ENCODE measurements at places on chromosomes 5 and 9.

DNA sequence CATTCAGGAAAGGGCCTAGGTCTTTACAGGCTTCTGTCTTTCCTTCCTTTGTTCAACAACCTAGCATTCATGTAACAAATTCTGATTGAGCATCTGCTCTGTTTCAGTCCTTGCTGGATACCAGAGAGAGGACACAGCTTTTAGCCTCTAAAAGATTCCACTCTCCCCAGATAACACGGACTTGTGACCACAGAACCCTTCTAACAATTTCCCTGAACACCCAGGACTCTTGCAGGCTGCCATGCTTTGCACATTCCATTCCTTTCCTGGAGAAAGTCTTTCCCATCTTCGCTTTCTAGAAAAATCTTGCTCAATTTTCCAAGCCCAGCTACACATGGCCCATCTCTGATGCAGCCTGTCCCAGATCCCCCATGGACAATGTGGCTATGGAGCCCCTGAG, 310.9 kb downstream of the ACTL7B start:
- H3K4me3 ChIP-seq: no peak overlapping the region
- H3K36me3 ChIP-seq: no peaks in the 10 kb centered on the region
- no peak for DNase-seq
- no peaks in the 10 kb centered on the region for H3K27me3 ChIP-seq
- no peaks in the 10 kb centered on the region for H3K4me1 ChIP-seq

GRCh38 chr9:91659529-91660495, 236.2 kb upstream of the NFIL3 start:
- no peaks in the 10 kb centered on the region for H3K27me3 ChIP-seq
- H3K4me3 ChIP-seq: no peak overlapping the region
- no peak for DNase-seq

DNA sequence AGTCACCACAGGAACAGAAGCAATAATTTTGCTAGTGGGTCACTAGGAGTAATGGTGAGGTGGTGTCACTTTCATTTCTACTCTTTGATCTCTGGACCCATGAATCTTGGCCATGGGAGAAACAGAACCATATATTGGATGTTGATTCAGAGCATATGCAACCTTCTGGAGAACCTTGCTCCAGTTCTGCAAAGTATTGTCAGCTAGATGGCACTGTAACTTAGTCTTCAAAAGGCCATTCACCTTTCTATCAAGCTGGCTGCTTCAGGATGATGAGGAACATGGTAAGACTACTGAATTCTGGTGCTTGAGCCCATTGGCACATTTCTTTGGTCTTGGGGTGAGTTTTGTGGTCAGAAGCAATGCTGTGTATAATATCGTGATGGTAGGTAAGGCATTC, 129.1 kb upstream of the FBN2 start:
- H3K4me1 ChIP-seq: no peaks in the 10 kb centered on the region
- no peak overlapping the region for H3K4me3 ChIP-seq

- H3K27me3 ChIP-seq: no peaks in the 10 kb centered on the region
- no peaks in the 10 kb centered on the region for H3K36me3 ChIP-seq
- H3K27ac ChIP-seq: no peak overlapping the region
- H3K4me1 ChIP-seq: peaks cover 6% of the 10 kb centered on the region
- H3K4me3 ChIP-seq: no peak overlapping the region
These were observed 124.6 kb downstream of the MAST4 start for GRCh38 chr5:66720780-66721179.

- peaks cover 21% of the 10 kb centered on the region for H3K4me1 ChIP-seq
- H3K27me3 ChIP-seq: no peaks in the 10 kb centered on the region
- no peak overlapping the region for H3K4me3 ChIP-seq
- H3K27ac ChIP-seq: no peak overlapping the region
These were observed 83.9 kb upstream of the GRAMD2B start for GRCh38 chr5:126339215-126339805.

DNA sequence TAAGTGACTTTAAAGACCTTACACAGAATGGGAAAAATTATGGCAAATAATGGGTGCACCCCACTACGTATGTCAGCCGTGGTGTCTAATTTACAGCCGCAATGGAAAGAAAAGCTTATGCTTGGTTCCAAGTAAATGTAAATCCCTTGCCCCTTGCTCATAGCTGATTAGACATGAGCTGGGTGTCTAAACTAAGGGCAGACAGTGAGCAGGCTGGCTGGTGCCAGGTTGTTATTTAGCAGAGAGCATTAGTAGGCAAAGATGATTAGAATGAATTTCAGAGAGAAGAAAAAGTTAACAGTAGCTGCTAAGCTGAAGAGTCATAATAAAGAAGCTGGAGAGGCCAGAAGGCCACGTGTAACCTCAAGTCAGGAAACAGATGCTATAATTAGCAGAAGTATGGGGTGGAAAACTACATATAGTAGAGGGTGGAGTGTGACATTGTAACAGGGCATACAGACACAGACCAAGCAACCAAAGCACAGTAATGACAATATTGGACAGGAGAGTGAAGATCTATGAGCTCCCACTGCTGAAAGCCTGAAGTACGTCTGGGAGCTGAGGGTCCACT, 257.7 kb downstream of the MCTP1 start:
- no peak overlapping the region for H3K4me3 ChIP-seq
- H3K27ac ChIP-seq: no peak overlapping the region
- no peaks in the 10 kb centered on the region for H3K27me3 ChIP-seq
- no peak for DNase-seq
- H3K36me3 ChIP-seq: no peaks in the 10 kb centered on the region

DNA sequence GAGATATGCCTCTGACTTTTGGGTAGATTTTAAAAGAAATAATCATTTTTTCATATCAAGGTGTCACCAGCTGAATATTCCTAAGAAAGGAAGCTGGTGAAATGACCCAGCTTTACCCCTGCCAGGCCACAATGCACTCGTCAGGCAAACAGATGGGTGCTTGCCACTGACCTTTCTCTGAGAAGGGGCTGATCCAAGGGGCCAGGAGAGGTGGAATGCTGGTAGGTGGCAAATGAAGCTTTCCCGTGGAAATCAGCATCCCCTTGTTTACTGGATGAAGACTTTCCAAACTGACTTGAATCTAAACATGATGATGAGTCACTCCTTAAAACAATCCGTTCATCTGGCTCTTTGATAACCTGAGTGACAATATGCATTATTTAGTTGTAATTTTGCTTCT, 44.3 kb upstream of the PLPP6 start:
- DNase-seq: no peak
- H3K36me3 ChIP-seq: no peaks in the 10 kb centered on the region
- H3K27me3 ChIP-seq: no peaks in the 10 kb centered on the region
- H3K27ac ChIP-seq: no peak overlapping the region

DNA sequence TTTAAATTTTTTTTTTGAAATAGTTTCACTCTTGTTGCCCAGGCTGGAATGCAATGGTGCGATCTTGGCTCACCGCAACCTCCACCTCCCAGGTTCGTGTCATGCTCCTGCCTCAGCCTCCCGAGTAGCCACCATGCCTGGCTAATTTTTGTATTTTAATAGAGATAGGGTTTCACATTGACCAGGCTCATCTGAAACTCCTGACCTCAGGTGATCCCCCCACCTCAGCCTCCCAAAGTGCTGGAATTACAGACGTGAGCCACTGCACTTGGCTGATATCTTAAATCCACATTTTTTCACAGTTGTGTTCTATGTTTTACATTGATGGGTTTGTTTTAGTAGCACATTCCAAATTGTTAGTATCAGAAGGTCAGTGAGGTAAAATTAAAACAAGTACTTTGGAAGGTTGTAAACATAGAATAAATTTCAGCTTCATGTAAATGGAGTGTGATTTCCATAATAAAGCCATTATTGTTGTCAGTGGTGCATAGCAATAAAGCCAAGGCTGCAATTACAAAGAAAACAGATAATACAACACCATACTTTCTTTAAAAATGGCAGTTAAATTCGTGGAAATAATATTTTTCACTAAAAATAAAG, 287.2 kb downstream of the ARRDC3 start:
- DNase-seq: no peak
- H3K27me3 ChIP-seq: no peaks in the 10 kb centered on the region
- H3K4me1 ChIP-seq: no peaks in the 10 kb centered on the region
- no peak overlapping the region for H3K27ac ChIP-seq
- no peak overlapping the region for H3K4me3 ChIP-seq

GRCh38 chr9:132006677-132007370, 72.8 kb downstream of the MED27 start:
- no peaks in the 10 kb centered on the region for H3K27me3 ChIP-seq
- no peaks in the 10 kb centered on the region for H3K36me3 ChIP-seq
- H3K4me3 ChIP-seq: no peak overlapping the region
- no peak for DNase-seq
- no peak overlapping the region for H3K27ac ChIP-seq

DNA sequence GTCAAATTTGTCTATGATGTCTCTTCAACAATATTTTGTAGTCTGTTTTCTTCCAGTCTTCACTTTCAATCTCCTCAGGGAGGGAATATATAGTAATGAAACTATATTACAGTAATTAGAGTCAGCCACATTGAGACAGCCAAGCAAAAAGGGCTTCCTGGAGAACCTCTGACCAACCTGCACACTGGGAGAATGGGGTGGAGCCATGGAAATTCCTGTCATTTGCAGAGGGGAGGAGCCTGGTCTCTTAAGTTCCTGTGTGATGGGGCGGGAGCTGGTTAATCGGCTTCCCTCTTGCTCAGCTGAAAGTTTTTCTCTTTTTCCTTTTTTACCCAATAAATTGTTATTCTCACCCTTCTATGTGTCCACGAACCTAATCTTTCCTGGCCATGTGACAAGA, 1220.0 kb downstream of the PTPRD start:
- no peak overlapping the region for H3K27ac ChIP-seq
- no peaks in the 10 kb centered on the region for H3K36me3 ChIP-seq
- H3K27me3 ChIP-seq: no peaks in the 10 kb centered on the region
- H3K4me1 ChIP-seq: no peaks in the 10 kb centered on the region
- no peak for DNase-seq

DNA sequence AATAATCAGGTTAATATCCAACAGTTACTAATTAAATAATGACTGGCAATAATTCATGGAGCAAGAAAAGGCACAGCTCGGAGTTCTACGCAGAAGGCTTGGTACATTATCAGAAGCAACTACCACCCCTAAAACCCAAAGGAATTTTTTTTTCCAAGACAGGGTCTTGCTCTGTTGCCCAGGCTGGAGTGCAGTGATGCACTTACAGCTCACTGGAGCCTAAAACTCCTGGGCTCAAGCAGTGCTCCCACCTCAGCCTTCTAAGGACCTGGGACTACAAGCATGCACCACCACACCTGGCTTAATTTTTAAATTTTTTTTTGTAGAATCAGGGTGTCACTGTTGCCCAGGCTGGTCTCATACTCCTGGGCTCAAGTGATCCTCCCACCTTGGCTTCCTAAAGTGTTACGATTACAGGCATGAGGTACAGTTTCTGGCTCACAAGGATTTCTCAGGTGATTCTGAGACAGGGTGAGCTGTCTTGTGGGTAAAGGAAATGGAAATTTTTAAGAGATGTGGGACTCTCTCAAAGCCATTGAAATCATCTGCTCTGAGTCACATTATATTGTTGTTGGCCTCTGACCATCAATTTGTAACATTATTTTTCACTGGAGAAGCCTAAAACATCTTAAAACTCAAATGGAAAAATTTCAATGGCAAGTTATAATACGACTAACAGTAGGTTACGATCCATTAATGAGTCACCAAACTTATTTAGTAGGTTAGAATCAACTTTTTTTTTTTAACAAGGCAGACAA, 19.7 kb upstream of the HSDL2 start:
- H3K27ac ChIP-seq: no peak overlapping the region
- DNase-seq: no peak
- no peak overlapping the region for H3K4me3 ChIP-seq
- no peaks in the 10 kb centered on the region for H3K27me3 ChIP-seq
- H3K36me3 ChIP-seq: no peaks in the 10 kb centered on the region

DNA sequence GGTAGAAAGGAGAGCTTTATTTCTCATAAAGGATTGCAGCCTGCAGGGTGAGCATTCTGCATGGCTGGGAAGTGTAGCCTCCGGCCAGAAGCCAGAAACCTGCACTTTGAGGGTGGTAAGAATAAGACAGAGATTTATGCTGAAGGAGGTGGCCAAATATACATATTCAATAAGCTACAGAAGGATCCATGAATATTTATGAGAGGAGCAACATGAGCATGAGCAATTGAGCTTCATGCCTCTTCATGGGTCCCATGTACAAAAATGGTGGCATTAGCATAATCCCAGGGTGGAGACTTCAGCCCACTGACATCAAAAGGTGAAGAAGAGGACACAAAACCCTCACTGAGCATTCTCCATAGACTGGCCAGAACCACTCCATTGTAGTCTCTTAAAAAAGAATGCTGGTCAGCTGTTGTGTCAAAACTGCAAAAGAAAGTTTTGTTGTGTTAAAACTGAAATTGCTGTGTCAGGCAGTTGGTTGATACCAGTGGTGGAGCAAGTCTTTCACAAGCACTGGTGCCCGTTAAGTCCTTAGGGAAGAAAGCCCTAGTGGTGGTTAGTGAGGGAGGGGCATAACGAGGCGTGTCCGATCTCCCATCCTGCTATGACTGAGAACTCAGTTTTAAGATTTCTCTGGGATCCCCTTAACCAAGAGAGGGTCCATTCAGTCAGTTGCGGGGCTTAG, 160.8 kb upstream of the MAP1B start:
- DNase-seq: no peak
- H3K27ac ChIP-seq: no peak overlapping the region
- no peak overlapping the region for H3K4me3 ChIP-seq
- H3K36me3 ChIP-seq: no peaks in the 10 kb centered on the region

- no peaks in the 10 kb centered on the region for H3K36me3 ChIP-seq
- H3K4me1 ChIP-seq: no peaks in the 10 kb centered on the region
- no peak overlapping the region for H3K4me3 ChIP-seq
- H3K27me3 ChIP-seq: no peaks in the 10 kb centered on the region
These were observed 24.6 kb downstream of the FBXW11 start for GRCh38 chr5:171981847-171982246.

DNA sequence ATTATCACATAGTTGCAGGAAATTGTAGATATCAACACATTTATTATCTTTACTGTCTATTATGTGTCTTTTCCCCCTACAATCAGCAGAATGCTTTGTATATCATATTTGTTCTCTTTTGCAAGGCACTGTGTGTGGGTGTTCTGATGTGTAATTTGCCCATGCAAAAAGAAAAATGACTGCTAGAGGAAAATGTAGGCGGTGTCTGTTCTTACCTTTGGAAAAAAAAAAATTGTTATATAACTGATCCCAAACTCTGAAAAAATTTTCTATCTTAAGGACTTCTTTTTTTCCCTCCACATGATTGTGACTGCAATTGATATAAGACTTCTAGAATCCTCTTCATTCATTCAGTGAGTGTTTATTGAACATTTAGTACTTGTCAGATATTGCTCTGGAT, 24.5 kb downstream of the MRPS30 start:
- no peak for DNase-seq
- H3K4me3 ChIP-seq: no peak overlapping the region
- no peaks in the 10 kb centered on the region for H3K36me3 ChIP-seq
- no peaks in the 10 kb centered on the region for H3K27me3 ChIP-seq

DNA sequence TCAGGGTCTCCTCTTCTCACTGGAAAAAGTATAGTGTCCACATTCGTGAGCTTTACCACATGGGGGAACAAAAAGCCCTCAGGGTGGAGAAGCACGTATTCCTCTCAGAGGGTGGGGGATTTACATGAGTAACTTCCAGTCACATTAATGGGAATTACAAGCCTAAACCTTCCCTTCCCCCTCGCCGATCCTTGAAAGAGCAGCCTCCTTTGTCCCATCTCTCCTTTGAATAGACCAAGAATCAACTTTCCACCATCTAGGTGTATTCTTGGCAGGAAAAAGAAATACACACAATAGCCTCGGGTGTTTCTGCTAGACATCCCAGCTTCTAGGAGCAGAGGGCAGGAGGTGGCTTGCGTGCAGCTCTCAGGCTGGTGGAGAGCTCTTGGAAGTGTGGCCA, 144.4 kb downstream of the ZNF462 start:
- no peak for DNase-seq
- no peak overlapping the region for H3K4me3 ChIP-seq
- no peaks in the 10 kb centered on the region for H3K27me3 ChIP-seq
- peaks cover 8% of the 10 kb centered on the region for H3K36me3 ChIP-seq
